ENCODE measurements at places on chromosomes 2 and 18.

DNA sequence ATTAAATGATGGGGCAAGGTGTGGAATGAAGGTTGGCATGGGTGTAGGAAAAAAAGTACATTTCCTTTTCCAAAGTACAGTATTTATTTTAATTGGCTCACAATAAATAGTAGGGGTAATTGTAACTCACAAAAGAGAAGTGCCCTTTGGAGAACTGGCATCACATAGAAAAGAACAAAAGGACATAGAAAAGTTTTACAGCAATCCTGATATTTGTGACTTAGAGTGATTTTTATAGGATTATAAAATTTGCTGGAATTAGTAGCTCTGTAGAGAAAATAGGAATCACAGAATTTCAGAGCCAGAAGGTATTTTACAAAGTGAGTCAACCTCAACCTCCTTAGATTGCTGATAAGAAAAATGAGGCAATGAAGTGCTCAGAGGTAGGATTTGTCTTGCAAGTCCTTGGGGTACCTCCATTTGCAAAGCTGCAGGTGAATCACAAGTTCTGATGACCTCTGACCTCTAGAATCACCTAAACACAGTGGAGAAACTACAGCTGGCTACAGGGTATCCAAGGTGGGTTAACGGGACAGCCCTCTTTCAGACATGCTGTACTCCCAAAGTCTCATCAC is 133.6 kb downstream of the SOCS6 start:
- DNase-seq, result no peak

DNA sequence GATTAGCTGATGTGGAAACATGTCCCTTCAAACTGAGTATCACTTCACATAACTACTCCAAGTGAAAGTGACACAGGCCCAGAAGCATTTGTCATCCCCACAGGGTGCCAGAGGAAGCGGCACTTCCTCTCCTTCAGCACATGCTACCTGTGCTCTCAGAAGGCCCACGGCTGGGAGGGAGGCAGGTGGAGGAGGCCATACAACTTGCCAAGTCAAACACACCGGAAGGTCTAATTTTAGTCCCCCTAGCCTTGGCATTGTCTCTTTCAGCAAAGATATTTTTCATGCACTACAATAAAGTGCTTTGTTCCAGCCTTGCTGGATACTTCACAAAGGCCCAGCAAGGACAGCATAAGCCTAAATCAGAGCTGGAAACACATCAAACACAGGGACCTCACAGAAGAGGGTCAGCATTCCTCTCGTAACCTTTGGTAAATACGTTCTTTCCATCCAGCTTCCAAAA is 38.0 kb downstream of the VSNL1 start:
- no peak for DNase-seq

DNA sequence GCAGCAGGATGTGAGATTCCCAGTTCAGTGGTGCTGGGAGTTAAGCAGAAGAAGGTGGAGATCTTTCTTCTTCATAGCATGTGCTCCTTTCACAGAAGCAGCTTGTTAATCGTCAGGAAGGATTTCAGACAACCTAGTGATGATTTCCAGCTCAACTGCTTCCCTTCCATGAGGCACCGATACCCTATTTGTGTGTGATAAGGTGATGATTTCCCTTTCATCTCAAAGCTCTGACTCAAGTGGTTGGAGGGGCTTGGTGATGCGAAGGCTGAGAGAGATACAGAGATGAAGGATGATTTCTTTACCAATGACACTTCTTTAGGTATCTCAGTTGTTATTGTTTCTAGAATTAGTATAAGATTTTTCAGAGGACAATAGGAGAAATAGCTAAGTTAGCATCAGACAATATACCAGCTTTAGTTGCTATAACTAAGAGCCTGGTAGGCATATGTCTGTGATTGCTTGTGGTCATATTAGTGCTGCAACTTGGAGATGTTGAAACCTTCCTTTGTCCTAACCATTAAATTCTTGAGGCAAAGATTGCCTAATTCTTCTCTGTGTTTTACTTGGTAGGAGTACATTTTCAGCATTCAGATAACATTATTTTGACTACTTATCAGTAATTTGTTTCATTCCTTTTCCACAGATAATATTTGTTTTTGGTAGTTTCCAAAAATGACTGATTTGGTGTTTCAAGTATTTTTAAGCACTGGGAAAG is 111.3 kb downstream of the PLCL1 start:
- DNase-seq, result no peak

GRCh38 chr18:45828917-45829811 is 3.7 kb downstream of the SIGLEC15 start:
- no peak for DNase-seq

DNA sequence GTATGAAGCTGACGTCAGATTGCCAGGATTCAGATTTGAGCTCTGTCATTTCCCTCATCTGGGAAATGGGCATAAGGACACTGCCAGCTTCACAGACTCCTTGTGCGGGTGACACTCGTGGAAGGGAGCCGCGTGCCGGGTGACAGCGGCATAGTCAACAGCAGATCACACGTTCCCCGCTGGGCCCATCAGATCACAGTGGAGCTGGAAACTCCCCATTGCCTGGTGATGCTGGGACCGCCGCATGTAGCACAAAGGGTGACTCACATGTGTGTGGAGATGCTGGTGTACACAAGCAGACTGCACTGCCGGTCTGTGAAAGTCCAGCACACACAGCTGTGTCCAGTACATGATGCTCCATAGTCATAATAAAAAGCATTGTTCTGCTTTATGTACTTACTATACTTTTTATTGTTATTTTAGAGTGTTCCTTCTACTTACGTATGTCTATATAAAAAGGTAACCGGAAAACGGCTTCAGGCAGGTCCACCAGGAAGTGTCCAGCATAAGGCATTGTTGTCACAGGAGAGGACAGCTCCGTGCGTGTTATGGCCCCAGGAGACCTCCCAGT is 31.8 kb downstream of the SALL3 start:
- no peak for DNase-seq

DNA sequence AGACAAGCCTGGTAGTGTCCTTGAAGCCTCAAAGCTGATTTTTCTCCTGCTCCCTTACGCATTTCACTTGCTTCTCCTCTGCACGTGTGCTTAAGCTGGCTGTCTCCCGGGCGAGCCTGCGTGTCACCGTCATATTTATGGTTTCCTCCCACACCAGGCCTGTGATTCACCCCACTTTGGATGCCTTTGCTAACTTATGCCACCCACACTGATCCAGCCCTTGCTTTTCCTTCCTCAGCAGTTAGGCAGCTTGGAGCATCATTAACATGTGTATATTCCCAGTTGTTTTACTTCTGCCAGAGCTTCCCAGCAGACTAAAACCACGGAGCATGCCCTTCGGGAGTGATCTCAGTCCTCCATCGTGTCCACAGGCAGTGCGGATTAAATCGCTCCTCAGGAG is 2.2 kb downstream of the ST3GAL5 start:
- no peak for DNase-seq

DNA sequence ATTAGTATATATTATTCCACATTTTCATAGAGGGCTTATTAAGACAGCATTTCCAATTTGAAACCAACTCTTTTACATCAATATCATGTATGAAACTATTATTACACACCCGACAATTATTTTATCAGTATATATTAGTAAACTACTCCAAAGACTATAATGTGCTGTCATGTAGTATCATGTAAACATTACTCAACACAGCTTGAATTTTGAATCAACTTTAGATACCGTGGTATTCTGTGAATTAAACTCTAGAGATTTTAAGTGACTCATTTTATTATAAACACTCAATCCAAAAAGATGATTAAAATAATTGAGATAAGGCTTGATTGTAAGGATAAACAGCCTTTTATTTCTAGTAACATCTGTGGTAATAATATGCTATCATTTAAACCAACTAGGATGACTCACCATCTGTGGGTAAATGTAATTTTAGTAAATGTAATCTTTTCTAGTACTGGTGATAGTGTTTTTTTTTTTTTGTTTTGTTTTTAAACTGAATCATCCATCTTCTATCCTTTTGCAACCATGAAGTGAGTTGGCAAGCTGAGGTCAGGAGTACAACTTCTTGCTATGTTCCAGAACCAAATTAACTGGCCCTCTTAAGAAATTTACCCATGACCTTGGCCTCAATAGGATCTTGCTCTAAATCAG is 144.3 kb upstream of the SMAD7 start:
- no peak for DNase-seq

DNA sequence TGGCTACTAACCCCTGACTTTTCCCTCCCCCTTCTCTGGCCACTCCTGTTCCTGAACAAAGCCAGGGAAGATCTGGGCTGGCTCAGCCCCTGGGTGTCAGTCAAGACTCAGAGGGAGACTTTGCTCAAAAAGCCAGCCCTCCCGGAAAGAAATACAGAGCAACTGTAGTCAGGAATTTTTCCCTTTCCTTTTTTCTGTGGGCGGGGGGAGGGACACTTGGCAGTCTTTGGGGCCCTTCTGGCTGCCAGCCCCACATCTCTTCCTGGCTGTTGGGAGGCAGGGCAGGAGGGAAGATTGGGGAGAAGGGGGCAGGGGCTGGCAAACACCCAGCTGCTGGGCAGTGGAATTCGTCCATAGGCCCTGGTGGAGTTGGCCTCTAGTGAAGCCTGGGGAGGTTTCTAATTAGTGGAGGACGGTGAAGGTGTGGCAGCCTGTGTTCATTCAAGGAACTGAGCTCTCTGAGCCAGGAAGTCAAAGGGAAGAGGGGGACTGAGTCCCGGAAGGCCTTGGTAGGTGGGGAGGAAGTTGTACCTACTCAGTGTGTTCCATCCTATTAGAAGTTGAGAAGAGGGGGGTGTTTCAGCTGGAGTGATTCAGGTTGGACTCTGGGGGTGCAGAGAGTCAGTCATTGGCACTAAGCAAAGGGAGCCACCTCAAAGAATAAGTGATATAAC is 10.9 kb downstream of the IGFBP2 start:
- DNase-seq, result no peak

- DNase-seq, result no peak
Observed at GRCh38 chr18:27621236-27621890, 436.3 kb upstream of the CHST9 start.

DNA sequence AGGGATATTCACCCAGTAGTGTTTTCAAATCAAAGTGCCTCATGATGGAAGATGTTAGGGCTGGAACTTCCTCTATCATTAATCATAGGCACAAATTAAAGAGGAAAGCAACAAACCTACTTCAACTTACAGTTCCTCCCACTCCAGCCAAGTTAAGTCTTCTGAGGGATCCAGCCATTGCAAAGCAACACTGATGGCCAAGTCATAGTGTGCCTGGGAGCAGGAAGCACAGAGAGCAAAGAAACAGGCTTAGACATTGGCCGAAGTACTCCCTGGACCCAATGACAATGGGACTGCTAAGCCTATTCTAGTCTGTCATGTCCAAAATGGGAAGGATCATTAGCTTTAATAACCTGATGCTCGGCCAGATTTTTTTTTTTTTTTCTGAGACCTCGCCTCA is 7.0 kb downstream of the C2orf80 start:
- DNase-seq, result no peak

GRCh38 chr2:71545572-71546274 is 92.4 kb downstream of the DYSF start:
- peak; percentile 82 for DNase-seq

- DNase-seq, result no peak
Observed at GRCh38 chr2:236503583-236503982, 66.0 kb upstream of the ACKR3 start.

- DNase-seq, result no peak
Observed at GRCh38 chr2:82819951-82820350, 1639.1 kb downstream of the SUCLG1 start.

- DNase-seq, result peak; percentile 73
Observed at GRCh38 chr18:36296650-36297416, 680 bp upstream of the FHOD3 start.

DNA sequence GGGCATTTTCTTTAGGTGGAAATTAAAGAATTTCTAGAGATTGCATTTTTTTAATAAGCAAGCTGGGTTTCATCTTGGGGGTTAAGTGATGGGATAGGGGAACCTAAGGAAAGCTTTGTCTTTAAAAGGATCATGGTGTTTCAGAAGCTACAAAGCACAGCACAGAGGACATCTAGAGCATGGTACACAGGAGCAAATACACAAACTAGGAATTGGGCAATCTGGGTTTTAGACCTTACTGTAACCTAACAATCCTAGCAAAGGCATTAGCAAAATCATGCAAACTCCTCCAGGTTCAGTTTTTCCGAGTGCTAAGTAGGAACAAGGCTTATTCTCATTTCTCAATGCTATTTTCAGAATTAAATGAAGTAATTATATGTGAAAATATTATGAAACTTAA is 134.1 kb downstream of the CD226 start:
- DNase-seq, result no peak

DNA sequence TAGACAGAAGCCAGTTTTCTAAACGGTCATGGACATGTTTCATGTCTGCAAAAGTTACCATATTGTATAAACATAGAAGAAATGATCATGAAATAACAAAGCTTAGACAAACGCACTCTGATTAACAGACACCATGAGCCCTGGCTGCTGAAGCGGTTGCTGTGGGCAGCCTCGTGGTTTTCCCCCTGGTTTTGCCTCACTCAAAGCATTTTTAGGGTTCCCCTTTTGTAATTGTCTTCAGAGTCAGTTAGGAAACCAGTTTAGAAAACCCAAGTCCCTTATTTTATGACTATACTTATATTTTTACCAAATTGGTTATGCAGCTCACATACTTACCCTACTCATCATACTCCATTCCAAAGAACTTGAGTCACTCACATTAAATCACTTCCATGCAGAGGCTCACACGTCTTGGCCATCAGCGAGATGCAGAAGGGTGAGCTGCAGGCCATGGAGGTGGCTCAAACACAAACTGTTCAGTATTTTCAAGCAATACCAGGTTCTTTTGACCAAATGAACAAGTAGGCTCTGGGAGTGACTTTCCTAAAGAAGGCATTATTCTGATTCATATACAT is 105.6 kb upstream of the SALL3 start:
- DNase-seq, result no peak

- no peak for DNase-seq
Observed at GRCh38 chr2:158116936-158117335, 15.3 kb downstream of the UPP2 start.

- DNase-seq, result peak; percentile 60
Observed at GRCh38 chr2:241906826-241907570, 37.5 kb downstream of the RTP5 start.

DNA sequence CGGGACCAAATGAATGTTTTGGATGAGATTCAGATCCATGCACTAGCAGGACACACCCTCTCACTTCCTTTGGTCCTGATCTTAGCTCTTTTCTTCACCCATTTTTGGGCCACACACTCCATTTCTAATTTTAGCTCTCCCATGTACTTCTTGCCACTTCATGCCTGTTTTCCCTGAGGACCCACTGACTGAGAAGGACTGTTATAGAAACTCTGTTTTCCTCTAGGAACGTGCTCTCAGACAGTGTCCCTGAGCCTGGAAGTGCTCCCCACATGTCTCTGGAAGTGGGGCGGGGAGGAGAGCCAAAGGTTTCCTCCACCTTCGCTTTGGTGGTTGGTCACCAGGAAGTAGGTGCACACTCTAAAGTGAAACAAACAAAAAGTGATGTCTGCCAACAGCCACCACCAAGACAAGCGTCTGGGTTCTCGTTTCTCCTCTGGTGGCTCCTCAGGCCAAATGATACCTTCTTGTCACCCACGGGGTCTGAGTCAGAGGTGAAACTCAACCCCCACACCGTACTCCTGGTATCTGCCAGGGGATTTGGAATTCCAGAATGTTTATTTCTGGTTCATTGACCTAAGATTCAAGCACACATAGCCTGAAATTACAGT is 74.7 kb downstream of the MERTK start:
- no peak for DNase-seq

GRCh38 chr2:11828933-11829323 is 82.5 kb downstream of the LPIN1 start:
- DNase-seq, result no peak
